Stomach (tissue), 19 donors: ENCODE measurements at places on chromosomes 6 and 20. TPM values are rescaled to one million over a fixed set of nuclear protein-coding genes. Genes with fewer than 3 reads are reported as not detected.

GTSF1L gene
- not detected for total RNA-seq

VAPB gene
- total RNA-seq = 9.8 TPM

CAGE1 gene
- total RNA-seq = not detected

SLC22A3 gene
- 3.2 TPM for total RNA-seq

SLC4A11 gene
- total RNA-seq = 22.3 TPM

RAET1L gene
- not detected for total RNA-seq

PRICKLE4 gene
- total RNA-seq = 4.4 TPM

OR2B6 gene
- total RNA-seq = not detected

MAK gene
- not detected for total RNA-seq

DNA sequence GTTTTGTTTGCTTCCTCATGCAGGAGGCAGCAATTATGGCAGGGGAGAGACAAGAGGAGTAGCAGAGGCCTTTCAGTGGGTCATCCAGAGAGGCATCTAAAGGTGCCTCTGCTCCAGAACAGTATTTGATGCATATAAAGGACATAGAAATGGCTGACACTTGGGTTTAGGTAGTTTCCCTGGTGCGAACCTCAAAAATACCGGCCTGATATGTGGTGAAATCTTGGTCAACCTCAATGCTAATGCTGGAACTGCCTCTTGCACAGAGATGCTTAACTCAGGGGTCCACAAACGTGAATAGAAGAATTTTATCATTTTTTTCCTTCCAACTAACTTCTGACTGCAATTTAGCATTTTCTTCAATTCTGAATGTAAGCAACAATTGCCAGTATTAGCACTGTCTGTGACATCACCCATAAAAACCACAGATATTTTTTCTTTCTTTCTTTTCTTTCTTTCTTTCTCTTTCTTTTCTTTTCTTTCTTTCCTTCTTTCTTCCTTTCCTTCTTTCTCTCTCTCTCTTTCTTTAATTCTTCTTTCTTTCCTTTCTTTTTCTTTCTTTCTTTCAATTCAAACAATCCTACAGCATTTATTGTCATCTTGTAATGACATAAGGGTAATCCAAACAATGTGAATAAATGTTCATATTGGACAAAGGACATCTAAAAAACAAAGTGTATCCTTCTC lies 180.0 kb upstream of the UST start:
- H3K4me3 ChIP-seq = no peak overlapping the region
- H3K36me3 ChIP-seq = no peaks in the 10 kb centered on the region
- H3K27ac ChIP-seq = no peak overlapping the region
- no peaks in the 10 kb centered on the region for H3K27me3 ChIP-seq
- H3K4me1 ChIP-seq = no peaks in the 10 kb centered on the region
- no peak for DNase-seq

GRCh38 chr6:150691463-150691862 lies 91.8 kb downstream of the PLEKHG1 start:
- H3K4me3 ChIP-seq = no peak overlapping the region
- peaks cover 13% of the 10 kb centered on the region for H3K4me1 ChIP-seq
- no peak overlapping the region for H3K27ac ChIP-seq
- no peak for DNase-seq
- H3K27me3 ChIP-seq = no peaks in the 10 kb centered on the region

DNA sequence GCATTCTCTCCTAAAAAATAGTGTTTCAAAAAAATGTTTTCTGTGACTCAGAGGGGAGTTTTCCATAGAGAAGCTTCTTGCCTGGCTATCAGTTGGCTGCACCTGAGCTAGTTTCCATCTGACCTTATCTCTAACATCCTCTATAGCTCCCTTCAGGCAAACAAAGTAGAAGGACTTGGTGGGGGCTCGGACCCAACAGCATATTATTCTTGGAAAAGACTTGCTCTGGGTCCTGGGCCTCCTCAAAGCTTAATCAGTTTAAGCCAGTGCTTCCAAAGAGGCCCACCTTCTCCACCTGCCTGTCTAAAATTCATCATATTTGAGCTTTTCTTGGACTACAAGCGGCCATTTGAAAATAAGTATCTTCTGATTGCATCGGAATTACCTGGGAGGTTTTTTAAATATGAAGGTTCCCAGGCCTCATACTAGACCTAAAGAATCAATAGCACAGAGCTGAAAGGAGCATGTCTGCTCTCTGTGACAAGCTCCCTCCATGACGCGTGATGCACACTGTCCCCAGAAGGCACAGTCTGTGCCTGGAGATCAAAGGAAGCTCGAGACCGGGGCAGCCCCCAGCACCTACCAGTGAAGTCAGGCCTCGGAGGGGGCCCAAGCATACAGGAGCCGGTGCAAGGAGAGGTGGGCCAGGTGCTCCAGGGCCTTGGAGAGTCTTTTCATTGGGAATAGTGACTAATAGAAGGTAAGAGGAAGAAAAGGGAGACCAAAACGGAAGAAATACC lies 80.6 kb upstream of the HIVEP1 start:
- no peaks in the 10 kb centered on the region for H3K36me3 ChIP-seq
- DNase-seq = no peak
- no peak overlapping the region for H3K27ac ChIP-seq
- H3K4me1 ChIP-seq = no peaks in the 10 kb centered on the region

GRCh38 chr6:52514514-52514913 lies 62.3 kb downstream of the TRAM2 start:
- peak overlapping the region; percentile 82 for H3K27ac ChIP-seq
- no peak overlapping the region for H3K4me3 ChIP-seq
- no peaks in the 10 kb centered on the region for H3K27me3 ChIP-seq
- peaks cover 70% of the 10 kb centered on the region for H3K4me1 ChIP-seq
- H3K36me3 ChIP-seq = peaks cover 35% of the 10 kb centered on the region
- no peak for DNase-seq

DNA sequence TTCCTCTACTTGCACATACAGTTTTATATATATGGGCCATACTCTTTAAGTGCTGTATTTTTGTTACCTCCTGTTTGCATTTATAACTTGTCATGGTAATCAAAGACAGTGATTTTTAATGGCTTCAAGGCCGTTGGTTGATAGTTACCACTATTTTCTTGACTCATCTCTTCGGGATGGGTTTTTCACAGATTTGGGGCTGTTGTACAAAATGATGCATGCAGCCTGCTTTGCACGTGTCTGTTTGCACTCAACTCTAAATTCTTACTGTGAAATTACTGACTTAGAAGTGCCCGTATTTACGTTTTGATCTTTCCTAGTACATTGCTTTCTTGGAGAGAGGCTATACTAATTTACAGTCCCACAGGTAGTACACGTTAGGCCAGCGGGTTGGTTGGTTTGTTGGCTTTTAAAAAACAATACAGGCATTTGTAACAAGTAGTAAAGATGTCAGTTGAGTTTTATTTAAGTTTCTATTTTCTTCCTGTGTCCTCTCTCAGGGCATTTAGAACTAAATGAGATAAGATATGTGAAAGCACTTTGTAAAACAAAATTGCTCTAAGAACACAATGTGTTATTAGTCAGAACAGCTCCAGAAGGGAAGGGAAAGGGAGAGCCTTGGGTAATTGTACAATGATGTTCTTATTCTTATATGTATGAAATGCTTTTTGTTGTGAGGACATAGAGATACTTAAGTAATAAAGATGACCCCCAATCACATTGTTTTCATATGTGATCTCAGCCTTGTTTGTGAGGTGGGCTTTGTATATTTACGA lies 11.7 kb downstream of the JARID2 start:
- no peaks in the 10 kb centered on the region for H3K27me3 ChIP-seq
- H3K4me3 ChIP-seq = no peak overlapping the region
- no peak overlapping the region for H3K27ac ChIP-seq
- no peaks in the 10 kb centered on the region for H3K36me3 ChIP-seq

GRCh38 chr6:20978151-20978614 lies 443.9 kb downstream of the CDKAL1 start:
- H3K36me3 ChIP-seq = no peaks in the 10 kb centered on the region
- DNase-seq = no peak
- H3K4me3 ChIP-seq = no peak overlapping the region

- H3K4me3 ChIP-seq = no peak overlapping the region
- no peaks in the 10 kb centered on the region for H3K4me1 ChIP-seq
- H3K36me3 ChIP-seq = no peaks in the 10 kb centered on the region
- DNase-seq = no peak
- no peaks in the 10 kb centered on the region for H3K27me3 ChIP-seq
- H3K27ac ChIP-seq = no peak overlapping the region
Observed at GRCh38 chr6:162621246-162621645, 106.3 kb downstream of the PRKN start.

DNA sequence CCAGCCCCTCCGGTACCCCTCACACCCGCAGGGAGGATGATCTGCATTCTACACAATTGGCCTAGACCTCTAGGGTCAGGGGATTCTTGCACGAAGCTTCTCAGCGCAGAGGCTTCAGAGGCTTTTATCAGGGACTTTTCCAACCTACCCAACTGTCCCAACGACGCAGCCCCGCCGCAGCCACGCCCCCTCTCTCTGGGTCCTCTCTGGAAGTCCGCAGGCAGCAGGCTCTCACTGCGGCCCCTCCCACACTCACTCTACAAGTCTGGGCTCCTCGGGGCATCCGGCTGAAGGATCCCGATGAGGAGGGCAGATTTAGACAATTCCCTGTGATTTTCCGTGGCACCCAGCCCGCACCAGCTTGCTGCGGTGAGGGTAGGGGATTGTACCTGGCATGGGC lies 227.7 kb upstream of the RNF24 start:
- H3K27ac ChIP-seq = no peak overlapping the region
- peaks cover 30% of the 10 kb centered on the region for H3K4me1 ChIP-seq
- peaks cover 58% of the 10 kb centered on the region for H3K27me3 ChIP-seq
- DNase-seq = no peak
- H3K36me3 ChIP-seq = no peaks in the 10 kb centered on the region

- peak; percentile 74 for DNase-seq
- no peak overlapping the region for H3K27ac ChIP-seq
- H3K4me3 ChIP-seq = no peak overlapping the region
- peaks cover 6% of the 10 kb centered on the region for H3K27me3 ChIP-seq
- H3K4me1 ChIP-seq = no peaks in the 10 kb centered on the region
- H3K36me3 ChIP-seq = no peaks in the 10 kb centered on the region
Observed at GRCh38 chr6:33882154-33882553, 78.4 kb upstream of the MLN start.
